Activated CD4-positive, CD25-positive, alpha-beta regulatory T cell treated with anti-CD3 and anti-CD28 coated beads, Interleukin-2, amount 50 U/mL, for 16 hours (primary cell): ENCODE measurements at places on chromosomes 6 and 20.

DNA sequence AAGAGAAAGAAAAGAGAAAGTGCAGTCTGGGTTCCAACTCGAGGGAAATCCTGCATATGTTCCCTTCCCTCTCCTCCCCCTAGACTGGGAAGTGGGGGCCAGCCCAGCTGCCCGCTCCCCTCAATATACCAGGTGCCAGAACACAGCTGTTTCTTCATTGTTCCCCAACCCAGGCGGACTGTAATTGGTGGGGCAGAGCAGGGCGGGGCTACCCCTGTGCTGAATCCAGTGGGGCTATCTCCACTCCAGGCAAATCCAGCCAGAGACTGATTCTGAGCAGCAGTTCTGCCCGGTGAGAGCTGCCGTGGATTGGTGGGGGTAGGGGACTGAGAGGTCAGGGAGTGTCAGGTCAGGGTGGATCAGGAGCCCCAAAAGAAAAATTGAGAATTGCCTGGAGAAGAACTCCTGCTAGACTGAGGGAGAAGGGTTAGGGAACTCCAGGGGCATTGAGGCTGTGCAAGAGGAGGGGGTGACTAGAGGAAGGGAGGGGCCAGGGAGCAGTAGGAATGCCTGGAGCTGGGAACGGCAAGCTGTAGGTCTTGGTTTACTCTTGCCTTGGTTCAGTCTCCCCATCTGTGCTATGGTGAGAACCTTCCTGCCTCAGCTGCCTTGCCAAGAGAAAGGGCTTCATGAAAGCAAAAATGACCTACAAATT, at the start of gene MYMX:
TSS of gene MYMX (plus strand) at position 250 of the 655 bp plus-strand sequence. CDS start 546 bp downstream, outside the sequence.
- no peak for DNase-seq

GRCh38 chr20:51565298-51566144, 23.0 kb upstream of the NFATC2 start:
- DNase-seq: no peak

DNA sequence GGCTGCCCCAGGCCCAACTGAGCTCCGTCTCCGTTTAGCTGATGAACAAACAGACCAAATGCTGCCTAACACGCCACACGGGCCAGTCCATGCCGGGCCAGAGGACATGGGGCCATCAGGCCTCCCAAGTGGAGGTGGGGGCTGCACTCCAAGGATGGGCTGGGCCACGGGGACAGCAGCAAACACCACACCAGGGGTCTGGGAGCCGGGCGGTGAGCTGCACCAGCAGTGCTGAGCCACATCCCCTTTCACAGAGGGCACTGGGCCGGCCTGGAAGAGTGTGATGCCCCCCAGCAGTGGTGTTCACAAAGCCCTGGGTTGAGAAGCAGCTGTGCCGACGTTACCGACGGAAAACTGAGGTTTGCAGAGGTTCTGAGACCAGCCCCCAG, 2.7 kb downstream of the KCNQ2 start:
- no peak for DNase-seq

DNA sequence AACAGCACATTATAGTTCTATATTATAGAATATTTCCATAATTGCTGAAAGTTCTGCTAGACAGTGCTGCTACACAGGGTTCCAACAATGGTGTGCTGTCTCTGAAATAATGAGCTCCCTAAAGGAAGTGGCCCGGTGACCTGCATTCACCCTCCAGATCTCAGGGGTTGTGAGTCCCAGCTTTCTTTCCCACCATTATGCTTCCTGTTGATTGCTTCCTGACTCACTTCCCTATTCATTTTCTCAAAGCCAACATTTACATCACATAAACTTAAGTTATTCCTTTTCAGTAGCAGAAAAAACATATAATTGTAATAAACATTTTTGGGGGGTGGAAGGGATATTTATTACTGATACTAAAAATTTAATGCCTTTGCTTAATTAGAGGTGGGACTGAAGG, 12.9 kb upstream of the CCN6 start:
- DNase-seq: no peak

- DNase-seq: no peak
These were observed 16.9 kb upstream of the SRSF3 start for GRCh38 chr6:36577301-36577700.

DNA sequence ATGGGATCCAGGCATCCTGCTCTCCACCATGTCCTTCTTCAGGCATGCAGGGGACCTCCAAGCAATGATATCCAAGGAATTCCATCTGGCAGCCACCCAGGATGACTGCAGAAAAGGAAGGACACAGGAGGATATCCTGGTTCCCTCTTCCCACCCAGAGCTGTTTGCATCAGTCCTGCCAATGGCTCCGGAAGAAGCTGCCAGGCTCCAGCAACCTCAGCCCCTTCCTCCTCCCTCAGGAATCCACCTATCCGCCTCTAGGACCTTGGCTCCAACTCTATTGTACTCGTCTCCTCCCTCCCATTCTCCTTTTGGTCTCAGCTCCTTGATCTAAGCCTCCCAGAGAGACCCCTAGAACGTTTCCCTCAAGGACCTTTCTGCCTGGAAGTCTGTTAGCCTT, 733 bp upstream of the PSORS1C2 start:
- DNase-seq: no peak

DNA sequence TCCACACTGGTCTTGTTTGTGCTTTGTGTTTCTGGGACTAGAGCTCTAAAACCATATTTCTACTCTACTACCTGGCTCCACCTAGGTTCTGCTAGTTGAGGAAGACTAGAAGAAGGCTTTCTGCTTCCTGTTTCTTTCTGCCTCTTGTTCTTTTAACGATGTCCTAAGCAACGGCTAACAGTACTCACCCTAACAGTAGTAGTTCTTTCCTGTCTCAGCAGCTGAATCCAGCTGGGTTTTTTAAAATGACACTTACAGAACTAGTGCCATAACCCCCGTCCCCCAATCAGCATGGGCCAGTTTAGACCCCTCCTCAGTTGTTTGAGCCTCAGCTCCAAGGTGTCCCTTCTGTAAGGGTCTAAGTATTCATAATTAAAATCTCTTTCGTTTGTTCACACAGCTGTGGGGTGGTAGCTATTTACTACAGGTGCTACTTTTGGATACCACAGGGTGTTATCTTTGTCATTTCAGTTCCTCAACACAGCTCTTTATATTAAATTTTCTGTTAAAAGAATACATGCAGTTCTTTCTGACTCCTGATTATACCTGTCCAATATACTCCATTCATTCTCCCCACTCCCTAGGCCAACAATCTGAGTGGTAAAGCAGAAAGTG, 790.2 kb downstream of the DHX35 start:
- no peak for DNase-seq

DNA sequence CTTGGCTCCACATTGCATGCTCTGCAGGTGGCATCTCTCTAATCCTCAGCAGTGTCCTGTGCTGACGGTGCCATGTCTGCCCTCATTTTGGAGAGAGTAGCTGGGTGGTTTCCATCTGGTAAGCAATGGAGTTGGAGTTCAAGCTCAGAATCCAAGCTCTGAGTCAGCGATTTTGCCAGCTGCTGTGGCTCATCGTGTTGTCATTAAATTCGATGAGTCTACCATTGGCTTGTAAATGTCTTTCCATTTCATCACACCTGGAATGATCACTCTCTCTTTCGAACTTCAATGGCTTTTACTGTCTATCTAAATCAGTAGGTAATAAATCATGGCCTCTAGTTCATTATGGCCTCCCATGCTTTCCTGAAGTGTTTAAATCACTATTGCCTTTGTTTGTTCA, 378.5 kb upstream of the TSHZ2 start:
- no peak for DNase-seq

- no peak for DNase-seq
These were observed 506.1 kb downstream of the PHF3 start for GRCh38 chr6:64141680-64142079.

- no peak for DNase-seq
These were observed 21.7 kb downstream of the MAP1LC3A start for GRCh38 chr20:34579979-34580940.

GRCh38 chr6:113595911-113596376, 261.2 kb upstream of the MARCKS start:
- DNase-seq: no peak

DNA sequence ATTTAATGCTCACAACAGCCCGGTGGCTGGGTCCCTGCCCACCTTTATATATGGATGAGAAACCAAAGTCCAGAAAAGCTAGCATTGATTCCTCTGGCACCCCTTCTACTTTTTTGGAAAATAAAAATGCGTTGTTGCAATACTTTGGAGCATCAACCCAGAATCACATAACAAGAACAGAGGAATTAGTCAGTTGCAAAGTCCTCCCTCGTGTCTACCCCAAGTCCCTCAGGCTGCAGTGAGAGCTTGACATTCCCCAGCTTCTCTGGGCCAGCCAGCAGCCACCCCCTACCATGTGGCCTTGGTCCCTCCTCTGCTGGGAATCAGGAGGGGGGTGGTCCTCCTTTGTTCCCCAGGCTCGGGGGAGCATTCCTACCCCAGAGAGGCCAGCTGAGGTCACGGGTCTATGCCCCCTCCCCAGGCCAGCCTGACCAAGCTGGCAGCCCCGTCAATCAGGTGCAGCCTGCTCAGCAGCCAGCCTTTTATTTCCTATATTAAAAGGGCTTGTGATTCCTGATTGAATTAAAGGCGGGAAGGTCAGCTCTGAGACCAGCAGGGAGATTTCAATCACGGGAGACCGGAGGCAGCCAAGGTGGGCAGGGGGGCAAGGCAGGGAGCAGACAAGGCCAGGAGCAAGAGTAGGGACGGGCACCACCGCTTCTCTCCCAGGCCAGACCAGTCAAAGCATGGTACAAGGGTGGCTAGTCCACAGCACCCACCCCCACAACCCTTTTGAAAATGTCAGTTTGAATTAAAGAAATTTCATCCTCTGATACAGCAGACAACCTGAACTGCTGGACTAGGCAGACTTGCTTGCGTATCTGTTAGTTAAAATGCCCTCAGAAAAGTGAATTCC, 158.9 kb downstream of the MRPL14 start:
- no peak for DNase-seq

DNA sequence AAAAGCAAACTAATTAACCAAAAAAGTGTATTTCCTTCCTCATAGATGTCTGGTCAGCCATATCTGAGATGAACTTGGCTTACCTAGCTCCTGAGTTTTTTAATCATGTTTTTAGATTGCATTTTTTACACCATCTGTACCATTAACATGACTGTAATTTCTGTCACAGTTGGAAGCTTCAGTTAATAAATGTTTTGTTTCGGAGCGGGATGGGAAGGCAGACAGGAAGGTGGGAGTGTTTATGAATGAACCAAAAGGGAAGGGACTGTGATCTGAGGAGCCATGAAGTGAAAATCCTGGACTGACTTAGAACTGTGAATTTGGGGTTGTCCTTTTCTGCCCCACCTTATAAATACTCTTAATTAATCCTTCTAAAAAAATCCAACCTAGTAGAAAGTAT, 445.6 kb upstream of the SOX4 start:
- no peak for DNase-seq

GRCh38 chr6:25404693-25405169, 125.6 kb downstream of the CARMIL1 start:
- no peak for DNase-seq

- no peak for DNase-seq
These were observed 29.8 kb downstream of the PLCG1 start for GRCh38 chr20:41167118-41167470.

- no peak for DNase-seq
These were observed 17.4 kb upstream of the AKAP7 start for GRCh38 chr6:131117878-131118277.

DNA sequence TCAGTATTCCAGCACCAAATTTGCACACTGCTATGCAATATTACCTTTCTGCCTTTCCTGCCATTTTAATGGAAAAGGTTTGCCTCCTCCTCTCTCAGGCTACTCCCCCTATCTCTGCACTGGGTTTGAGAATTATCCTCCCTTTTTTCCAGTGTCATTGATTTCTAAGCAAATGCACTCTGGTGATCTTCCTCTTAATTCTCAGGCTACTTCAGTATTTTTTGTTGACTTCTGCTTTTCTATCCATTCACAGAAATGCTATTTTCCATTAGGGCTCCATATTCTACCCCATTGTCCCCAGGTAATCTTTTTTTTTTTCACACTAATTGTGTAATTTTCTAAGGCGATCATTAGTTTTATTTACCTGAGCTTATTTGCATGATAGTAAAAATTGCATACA, 144.0 kb downstream of the GJA1 start:
- no peak for DNase-seq

GRCh38 chr6:39867592-39867991, 66.7 kb downstream of the MOCS1 start:
- no peak for DNase-seq

DNA sequence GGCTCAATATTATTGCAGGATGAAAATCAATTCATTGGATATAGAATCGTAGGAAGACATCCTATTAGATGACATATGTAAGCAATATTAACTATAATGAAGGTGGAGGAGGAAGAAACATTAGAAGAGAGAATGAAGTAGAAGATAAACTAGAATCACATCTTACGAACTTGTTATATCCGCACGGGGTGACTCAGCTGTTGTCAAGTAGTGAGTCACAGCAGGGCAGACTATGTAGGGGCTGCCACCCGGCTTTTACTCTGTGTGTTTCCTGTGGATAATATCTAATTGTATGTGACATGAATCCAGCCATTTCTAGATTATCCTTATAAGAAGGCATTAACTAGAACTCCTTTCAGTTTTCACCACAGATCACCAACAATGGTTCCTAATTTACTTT, 520.2 kb downstream of the DOK5 start:
- no peak for DNase-seq

- no peak for DNase-seq
These were observed 43.5 kb upstream of the FRMD1 start for GRCh38 chr6:168122521-168122920.

- DNase-seq: no peak
These were observed 1148.3 kb downstream of the EPHA7 start for GRCh38 chr6:92271091-92271490.

DNA sequence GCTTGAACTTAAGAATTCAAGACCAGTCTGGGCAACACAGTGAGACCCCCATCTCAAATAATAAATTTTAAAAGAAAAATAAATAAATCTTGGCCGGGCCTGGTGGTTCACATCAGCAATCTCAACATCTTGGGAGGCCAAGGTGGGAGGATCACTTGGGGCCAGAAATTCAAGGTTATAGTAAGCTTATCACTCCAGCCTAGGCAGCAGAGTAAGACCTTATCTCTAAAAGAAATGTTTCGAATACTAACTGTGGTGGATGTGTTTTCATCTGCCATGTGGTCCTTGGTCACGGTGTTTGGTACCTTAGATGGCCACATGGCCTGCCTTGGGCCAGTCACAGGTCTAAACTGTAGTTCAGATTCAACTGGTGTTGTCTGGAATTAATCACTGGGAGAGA, 5.8 kb downstream of the UBE2C start:
- no peak for DNase-seq

DNA sequence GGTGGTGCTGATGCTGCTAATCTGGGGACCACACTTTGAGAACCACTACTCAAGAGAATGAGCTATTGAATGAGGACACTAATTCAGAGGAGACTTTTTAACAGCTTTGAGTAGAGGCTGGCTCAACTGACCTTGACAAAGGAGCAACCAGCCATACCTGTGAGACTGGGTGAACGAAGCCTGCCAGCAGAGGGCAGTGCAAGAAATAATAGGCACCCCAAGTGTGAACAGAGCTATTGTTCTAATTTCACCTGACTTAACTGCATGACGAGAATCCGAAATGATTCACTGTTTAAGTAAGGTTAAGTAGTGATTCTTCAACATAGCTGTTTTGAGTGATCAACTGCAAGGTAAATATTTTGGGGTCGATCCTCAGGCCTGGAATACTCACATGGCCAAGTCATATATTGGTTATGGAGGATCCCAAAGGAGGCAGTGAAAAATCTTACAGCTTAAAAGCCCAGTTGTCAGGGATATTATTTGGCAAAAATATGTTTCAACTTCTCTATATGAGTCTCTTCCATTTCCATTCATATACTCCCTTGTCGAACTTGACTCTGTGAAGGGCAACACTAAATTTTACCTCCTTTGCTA, 550.5 kb upstream of the MARCKS start:
- DNase-seq: no peak

- no peak for DNase-seq
These were observed 38.7 kb downstream of the GTF2H5 start for GRCh38 chr6:158206740-158207421.

- no peak for DNase-seq
These were observed 52.8 kb downstream of the FKBP5 start for GRCh38 chr6:35635601-35636597.
